Trophoblast cell (in vitro differentiated cells and primary cell): ENCODE measurements at places on chromosomes 12 and 14.

- DNase-seq = no peak
Observed at GRCh38 chr12:9037431-9037830, 48.1 kb downstream of the KLRG1 start.

GRCh38 chr12:12606781-12607589, 4.7 kb upstream of the CREBL2 start:
- DNase-seq = no peak

GRCh38 chr12:46523863-46524770, 151.5 kb upstream of the SLC38A2 start:
- peak; percentile 35 for DNase-seq

GRCh38 chr14:47194055-47194454, 481.4 kb downstream of the MDGA2 start:
- DNase-seq = no peak

GRCh38 chr12:109439181-109439580, 37.9 kb downstream of the KCTD10 start:
- DNase-seq = peak; percentile 52

GRCh38 chr12:67202678-67203012, 66.5 kb upstream of the CAND1 start:
- no peak for DNase-seq

DNA sequence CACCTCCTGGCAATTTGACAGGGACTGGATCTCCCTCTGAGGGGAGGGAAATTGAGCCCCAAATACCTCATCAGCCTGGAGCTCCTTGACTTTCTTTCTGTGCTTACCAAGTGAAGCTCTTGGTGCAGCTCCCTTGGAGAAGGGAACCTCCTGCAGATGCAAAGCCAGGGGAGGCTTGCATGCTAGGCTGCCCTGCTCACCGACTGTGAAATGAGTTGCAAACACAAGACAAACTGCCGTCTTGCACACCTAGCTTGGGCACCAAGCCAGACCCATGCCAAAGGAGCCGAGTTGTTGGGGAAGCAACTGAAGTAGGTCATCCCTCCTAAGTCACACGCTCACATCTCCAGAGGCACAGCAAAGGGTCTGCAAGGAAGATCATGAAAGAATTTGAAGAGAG, 95.2 kb downstream of the GTF2A1 start:
- no peak for DNase-seq

DNA sequence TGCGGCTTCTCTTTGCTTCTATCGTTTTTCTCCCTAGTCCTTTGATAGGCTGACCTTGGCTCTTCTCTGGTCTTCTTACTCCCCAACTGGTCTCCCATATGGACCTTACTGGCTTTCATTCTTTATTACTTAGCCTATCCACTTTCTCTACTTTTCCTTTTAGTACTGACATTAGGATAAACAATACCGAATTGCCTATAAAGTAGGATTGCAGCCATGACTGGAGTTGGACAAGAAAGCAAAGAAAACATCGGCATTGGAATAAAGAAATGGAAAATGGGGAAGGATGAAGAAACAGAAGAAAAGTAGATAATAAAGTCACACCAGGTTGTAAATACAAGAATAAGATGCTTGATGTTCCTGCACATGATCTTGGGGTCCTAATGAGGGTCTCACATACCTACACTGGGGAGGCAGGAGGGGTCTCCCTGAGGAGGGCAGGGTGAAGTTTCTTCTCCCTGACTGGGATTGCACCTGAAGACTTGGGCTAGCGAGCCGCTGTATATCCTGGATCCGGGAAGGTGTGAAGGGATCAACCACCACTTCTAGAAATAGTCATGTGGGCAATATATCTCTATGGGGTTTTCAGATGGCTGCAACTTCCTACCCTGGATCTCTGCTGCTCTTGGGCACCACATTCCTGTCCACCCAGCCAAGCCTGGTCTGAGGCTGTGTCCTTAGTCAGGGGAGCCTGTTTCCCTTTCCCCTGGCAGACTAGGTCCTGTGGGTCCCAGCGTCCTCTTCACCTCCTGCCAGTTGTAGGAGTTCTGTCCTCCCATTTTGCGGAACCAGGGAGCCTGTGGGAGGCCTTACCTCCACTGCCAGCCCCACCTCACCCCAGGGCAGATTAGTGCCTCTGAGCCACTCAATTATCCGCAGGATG, 13.1 kb downstream of the NKX2-1 start:
- DNase-seq = no peak
